ENCODE measurements at places on chromosomes 3 and 15. TPM values are rescaled to one million over a fixed set of nuclear protein-coding genes. Genes with fewer than 3 reads are reported as not detected.

LIPH gene
- 0.63 TPM for total RNA-seq

APBA2 gene
- 5.6 TPM for total RNA-seq

RFT1 gene
- total RNA-seq: 36.4 TPM

C2CD4B gene
- not detected for total RNA-seq

NMB gene
- 7.0 TPM for total RNA-seq

CKMT1A gene
- total RNA-seq: not detected

ALDH1A3 gene
- total RNA-seq: 1.2 TPM

GOLGA6L25 gene
- total RNA-seq: not detected

ADAMTS7 gene
- 0.50 TPM for total RNA-seq

SYNPR gene
- not detected for total RNA-seq

GOLGA8G gene
- not detected for total RNA-seq

ACY1 gene
- 42.0 TPM for total RNA-seq

SLC24A5 gene
- not detected for total RNA-seq

DZIP1L gene
- 9.3 TPM for total RNA-seq

CIB2 gene
- total RNA-seq: 1.3 TPM

GATM gene
- total RNA-seq: 0.23 TPM

TF gene
- 0.03 TPM for total RNA-seq

MESP1 gene
- 0.18 TPM for total RNA-seq

KBTBD12 gene
- total RNA-seq: not detected

MLF1 gene
- total RNA-seq: 3.5 TPM

STAB1 gene
- not detected for total RNA-seq

HSPBAP1 gene
- 3.8 TPM for total RNA-seq

GPR87 gene
- total RNA-seq: not detected

IFT57 gene
- 60.9 TPM for total RNA-seq

CCRL2 gene
- not detected for total RNA-seq

KNL1 gene
- 19.3 TPM for total RNA-seq

CCR1 gene
- total RNA-seq: not detected

CMTM8 gene
- not detected for total RNA-seq

CCR9 gene
- not detected for total RNA-seq

AADACL2 gene
- not detected for total RNA-seq

DAZL gene
- not detected for total RNA-seq

C2CD4A gene
- not detected for total RNA-seq

TGM4 gene
- not detected for total RNA-seq

FURIN gene
- total RNA-seq: 68.9 TPM

LYZL4 gene
- total RNA-seq: not detected

INTS14 gene
- 32.3 TPM for total RNA-seq

CPNE4 gene
- not detected for total RNA-seq

EXOG gene
- total RNA-seq: 12.5 TPM

DYNC1LI1 gene
- 46.3 TPM for total RNA-seq

ACKR4 gene
- total RNA-seq: 1.5 TPM

GPR27 gene
- not detected for total RNA-seq

PATL2 gene
- total RNA-seq: not detected

EFCC1 gene
- total RNA-seq: not detected

HIGD2B gene
- total RNA-seq: not detected

CEP70 gene
- 10.1 TPM for total RNA-seq

ITGB5 gene
- 388 TPM for total RNA-seq

ROPN1B gene
- not detected for total RNA-seq

AGBL1 gene
- total RNA-seq: not detected

ZNF774 gene
- total RNA-seq: 2.3 TPM

CAMKV gene
- not detected for total RNA-seq

GOLGB1 gene
- 43.9 TPM for total RNA-seq

Measured in HFFc6 (cell line).